ENCODE measurements at places on chromosomes 11 and 22.

DNA sequence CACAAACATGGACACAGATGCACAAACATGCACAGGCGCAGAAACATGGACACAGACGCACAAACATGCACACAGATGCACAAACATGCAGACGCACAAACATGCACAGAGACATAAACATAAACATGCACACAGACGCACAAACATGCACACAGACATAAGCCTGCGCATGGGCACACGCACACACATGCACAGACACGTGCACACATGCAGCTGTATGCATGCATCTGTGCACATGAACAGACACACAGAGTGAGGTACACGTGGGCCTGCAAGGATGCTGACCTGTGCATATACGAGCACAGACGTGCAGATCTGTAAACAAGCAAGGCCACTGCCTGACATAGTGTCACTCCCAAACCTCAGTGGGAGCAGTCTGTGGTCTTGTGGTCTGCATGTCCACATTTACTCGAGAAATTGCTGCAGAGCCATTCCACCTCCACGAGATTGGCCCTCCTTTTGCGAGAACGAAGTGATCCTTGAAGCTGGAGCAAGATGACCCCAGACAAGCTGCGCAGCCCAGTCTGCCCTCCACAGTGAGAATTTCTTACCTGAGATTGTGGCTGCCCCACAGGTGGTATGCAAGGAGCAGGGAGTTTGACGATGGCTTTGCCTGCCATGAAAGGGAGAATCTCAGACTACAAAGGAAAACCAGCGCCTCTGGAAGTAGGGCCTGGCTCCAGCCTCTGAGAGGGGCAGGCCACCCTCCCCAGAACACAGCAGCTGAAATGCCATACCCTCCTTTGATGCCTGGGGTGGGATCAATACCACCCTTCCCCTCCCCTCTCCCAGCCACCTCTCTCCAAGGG, 299.9 kb downstream of the BRD1 start:
- DNase-seq: no peak

GRCh38 chr22:36352803-36353507, 34.8 kb downstream of the MYH9 start:
- DNase-seq: no peak

DNA sequence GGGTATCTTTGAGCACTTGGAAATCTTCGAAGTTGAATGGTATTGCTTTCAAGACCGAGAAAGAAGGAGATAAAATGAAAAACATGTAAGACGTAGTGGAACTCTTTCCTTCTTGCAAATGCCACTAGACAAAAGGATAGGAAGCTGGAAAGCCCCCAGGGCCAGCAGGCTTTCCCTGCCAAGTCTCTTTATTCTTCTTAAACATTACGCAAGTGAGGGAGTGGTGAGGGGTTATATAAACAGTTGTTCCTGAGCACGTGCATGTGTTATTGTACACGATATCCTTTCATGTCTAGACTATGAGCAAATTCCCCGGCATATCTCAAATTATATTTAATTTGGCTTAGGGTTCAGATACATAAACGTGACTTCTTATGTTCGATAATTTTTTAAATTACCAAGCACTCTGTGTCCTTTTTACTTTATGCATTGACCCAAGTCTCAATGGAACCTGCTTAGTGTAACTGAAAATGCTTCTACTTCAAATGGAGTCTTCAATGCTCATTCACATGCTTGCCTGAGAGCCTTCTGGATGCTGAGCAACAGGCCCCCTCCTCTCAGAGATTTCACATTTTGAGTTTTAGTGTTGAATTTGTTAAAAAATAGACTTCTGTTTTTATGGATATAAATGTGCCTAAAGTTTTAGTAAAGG, 59.0 kb downstream of the PPP2R1B start:
- no peak for DNase-seq

GRCh38 chr11:120235024-120235628, 4.8 kb upstream of the POU2F3 start:
- DNase-seq: peak; percentile 71

- no peak for DNase-seq
Observed at GRCh38 chr11:12542186-12542935, 131.9 kb upstream of the TEAD1 start.

- DNase-seq: peak; percentile 15
Observed at GRCh38 chr11:100831929-100832494, 144.9 kb downstream of the ARHGAP42 start.

DNA sequence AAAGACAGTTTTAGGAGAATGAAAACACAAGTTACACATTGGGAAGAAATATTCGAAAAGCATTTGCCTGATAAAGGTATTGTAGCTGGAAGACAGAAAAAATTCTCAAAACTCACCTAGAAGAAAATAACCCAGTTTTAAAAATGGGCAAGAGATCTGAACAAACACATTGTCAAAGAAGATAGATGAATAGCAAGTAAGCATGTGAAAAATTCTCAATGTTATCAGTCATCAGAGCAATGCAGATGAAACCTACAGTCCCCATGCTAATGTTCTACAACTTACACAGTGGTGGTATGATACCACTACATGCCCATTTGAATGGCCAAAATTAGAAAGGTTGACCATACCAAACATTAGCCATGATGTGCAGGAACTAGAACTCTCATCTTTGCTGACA, 29.4 kb downstream of the PPARA start:
- DNase-seq: no peak

DNA sequence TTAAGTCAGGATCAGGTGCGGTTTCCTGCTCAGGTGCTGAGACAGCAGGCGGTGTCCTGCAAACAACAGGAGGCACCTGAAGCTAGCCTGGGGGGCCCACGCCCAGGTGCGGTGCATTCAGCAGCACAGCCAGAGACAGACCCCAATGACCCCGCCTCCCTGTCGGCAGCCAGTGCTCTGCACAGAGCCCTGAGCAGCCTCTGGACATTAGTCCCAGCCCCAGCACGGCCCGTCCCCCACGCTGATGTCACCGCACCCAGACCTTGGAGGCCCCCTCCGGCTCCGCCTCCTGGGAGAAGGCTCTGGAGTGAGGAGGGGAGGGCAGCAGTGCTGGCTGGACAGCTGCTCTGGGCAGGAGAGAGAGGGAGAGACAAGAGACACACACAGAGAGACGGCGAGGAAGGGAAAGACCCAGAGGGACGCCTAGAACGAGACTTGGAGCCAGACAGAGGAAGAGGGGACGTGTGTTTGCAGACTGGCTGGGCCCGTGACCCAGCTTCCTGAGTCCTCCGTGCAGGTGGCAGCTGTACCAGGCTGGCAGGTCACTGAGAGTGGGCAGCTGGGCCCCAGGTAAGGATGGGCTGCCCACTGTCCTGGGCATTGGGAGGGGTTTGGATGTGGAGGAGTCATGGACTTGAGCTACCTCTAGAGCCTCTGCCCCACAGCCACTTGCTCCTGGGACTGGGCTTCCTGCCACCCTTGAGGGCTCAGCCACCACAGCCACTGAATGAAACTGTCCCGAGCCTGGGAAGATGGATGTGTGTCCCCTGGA, at the start of gene MYO7A:
MYO7A (plus strand) TSS at position 327 of the 772 bp plus-strand sequence. CDS start 2,389 bp downstream, outside the sequence.
- peak; percentile 36 for DNase-seq

GRCh38 chr11:78646564-78647185, 72.0 kb upstream of the NARS2 start:
- peak; percentile 30 for DNase-seq

DNA sequence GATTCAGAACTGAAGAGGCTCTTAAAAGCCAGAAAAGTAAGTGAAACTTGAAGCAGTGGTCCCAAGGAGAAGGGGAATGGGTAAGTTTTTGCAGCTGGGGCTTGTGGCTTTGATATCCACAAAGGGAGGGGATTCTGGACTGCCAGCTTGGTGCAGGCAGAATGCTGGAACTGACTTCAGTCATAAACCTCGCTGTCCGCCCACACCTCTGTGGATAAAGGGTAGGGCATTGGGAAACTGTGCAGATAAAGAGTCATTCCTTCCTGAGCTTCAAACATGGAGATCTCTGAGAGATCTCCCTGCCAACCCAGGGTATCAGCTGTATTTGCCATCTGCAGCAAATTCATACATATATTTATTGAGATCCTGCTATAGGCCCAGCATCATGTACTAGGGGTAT, 124.3 kb upstream of the OR9Q1 start:
- no peak for DNase-seq

DNA sequence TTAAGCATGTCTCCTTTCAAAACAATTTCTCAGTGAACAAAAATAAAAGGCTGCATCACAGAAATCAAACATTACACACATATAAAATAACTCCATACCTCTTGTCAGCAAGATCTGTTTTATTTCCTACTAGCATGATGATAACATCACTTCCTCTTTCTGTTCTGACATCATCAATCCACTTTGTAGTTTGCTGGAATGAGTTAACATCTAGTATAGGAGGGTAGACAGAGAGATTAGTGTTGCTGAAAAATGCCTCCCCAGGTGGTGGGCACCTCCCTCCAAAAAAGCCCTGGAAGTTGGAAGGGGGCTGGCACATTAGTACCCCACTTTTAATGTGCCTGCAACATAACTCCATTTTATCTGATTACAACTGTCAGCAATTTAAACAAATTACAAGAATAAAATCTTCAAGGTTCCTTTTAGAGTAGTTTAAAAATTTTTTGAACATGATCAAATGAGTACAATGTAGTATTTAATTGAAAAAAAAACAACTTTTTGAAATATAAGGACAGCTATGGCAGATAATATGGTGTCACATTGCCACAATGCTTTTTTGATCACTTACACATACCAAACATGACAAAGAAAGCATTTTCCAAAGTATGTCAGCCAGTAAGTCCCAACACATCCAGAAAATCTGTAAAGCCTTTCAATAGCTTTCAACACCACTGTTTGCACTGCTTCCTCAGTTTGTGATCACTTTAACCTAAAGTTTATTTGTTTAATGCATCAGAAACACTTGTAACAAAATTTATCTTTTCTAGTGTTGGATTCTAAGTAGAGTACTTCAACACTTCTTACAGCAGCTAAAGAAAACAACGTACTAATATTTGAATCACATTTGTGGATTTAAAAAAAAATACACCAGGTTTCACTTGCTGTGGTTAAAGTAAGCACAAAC, 44.5 kb downstream of the RAB6A start:
- no peak for DNase-seq

- peak; percentile 63 for DNase-seq
Observed at GRCh38 chr11:76810151-76810853, 27.1 kb downstream of the TSKU start.

- DNase-seq: no peak
Observed at GRCh38 chr11:82465481-82465880, 268.2 kb downstream of the FAM181B start.

DNA sequence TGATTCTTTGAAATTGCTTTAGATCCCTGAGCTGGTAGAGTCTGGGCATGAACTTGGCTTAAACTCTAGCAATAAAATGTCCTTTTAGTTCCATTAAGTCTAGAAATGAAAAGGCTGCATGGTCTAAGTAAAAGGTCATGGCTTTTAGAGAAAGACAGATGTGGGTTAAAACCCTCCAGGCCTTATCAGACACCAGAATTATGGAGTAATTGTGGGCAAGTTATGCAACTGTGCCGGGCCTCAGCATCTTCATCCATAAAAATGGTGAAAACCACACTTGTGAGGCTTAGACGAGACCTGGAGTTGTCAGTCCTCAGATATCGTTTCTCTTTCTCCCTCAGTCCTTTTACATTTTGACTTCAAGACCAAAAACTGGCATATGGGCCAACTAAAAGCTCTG, 597.9 kb upstream of the KIRREL3 start:
- DNase-seq: no peak

GRCh38 chr11:74777877-74778276, 29.2 kb downstream of the RNF169 start:
- DNase-seq: no peak

DNA sequence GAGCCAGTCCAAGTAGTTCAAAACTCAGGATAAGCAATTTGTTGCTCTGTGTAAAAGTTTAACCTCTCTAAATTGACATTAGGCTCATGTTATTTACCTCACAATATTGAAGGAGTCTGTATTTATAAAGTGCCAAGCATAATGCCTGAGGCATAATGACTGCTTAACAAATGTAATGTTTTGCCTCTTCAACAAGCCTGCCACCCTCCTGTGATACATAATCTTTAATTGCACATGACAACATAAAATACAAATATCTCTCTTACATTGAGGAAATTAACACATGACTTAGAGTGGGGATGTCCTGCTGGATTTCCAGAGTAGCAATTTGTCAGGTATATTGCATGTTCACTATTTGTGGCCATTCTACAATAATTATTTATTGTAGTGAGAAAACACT, 469.2 kb upstream of the ANO5 start:
- DNase-seq: no peak

- peak; percentile 94 for DNase-seq
Observed at GRCh38 chr22:45212306-45212709, 28.4 kb downstream of the KIAA0930 start.

GRCh38 chr11:26412955-26413354, 81.0 kb downstream of the ANO3 start:
- no peak for DNase-seq

- peak; percentile 63 for DNase-seq
Observed at GRCh38 chr11:14980854-14981253, 8.7 kb upstream of the CALCA start.

- DNase-seq: no peak
Observed at GRCh38 chr11:114095899-114096298, 36.4 kb downstream of the ZBTB16 start.

DNA sequence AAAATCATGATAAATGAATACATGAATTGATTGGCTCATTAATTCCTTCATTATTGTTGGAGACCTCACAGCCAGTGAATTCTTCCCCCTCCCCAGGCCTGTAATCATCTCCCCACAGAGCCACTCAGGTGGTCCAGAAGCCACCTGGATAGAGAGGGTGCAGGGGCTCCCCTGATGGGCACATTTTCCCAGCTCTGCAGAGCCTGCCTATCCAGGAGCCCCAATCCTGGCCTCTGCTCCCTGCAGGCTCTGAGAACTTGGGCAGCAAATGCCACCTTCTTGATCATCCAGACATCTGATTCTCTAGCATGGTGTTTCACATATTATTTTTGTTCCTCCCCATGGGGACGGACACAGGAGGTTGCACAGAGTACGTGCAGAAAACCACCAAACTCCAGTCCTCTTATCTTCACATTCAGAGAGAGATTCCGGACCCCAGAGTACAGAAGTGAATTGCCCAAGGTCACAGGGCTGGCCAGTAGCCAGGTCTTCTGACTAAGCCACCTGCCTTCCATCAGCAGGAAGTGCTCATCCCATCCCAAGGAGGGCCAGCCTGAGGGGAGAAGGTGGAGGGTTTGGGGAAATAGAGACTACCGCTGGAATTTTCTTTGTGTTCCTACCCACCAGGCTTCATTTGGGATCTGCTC, 348.0 kb downstream of the BUD13 start:
- DNase-seq: no peak

Data from AG08395 (cell line).